ENCODE measurements at places on chromosomes 7 and 10.

GRCh38 chr10:28248092-28248491, 54.8 kb downstream of the MPP7 start:
- no peak for DNase-seq

DNA sequence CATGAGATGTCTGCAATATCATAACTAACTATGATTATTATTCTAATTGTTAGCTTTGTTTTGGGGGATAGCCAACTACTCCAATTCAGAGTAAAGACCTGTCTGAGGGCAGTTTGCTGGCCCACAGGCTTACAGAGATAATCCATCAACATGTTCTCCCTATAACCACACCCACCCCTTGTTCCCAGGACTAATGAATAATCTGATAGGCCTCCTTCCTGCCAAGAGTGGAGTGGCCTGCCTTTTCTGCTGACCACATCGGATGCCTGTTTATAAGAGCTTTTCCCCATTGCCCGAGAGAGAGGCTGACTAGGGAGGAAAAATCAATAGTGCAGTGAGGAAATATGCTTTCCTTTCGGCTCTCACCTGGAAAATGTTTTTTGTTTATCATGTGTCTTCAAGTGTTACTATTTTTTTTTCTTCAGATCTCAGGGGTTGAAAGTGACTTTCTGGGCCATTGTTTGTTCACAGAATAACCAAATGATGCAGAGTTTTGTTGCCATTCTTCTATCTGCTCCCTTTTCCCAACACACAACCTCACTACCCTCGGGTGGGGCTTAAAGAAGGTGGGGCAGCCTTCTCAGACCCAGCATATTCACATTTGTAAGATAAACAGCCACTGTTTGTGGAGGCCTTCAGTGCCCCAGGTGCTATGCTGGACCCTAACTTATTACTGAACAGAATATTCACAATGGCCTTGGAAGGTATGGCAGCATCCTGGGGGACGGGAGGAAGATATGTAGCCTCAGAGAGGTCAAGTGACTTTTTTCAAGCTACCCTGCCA, 38.4 kb downstream of the PLPP4 start:
- DNase-seq, result no peak

- no peak for DNase-seq
These were observed 190.2 kb upstream of the HABP2 start for GRCh38 chr10:113362645-113363091.

GRCh38 chr7:102111061-102112041, 175.3 kb upstream of the SH2B2 start:
- no peak for DNase-seq

DNA sequence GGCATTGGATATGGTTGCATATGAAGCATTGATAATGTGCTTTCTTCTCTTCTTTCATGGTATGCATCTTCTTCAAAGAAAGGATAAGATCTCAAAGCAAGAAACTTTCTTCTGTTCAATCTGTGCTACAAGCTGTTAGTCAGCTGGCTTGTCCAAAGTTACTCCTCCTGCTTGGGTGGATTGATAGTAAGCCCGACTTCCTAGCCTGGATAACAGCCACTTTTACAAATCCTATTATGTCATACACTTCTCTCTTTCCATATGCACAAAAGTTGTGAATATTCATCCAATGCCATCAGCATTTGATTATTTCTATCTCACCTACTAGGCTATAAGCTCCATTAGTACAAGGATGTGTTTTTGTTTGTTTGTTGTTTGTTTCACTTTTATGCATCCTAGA, 891.0 kb upstream of the SORCS1 start:
- DNase-seq, result no peak

DNA sequence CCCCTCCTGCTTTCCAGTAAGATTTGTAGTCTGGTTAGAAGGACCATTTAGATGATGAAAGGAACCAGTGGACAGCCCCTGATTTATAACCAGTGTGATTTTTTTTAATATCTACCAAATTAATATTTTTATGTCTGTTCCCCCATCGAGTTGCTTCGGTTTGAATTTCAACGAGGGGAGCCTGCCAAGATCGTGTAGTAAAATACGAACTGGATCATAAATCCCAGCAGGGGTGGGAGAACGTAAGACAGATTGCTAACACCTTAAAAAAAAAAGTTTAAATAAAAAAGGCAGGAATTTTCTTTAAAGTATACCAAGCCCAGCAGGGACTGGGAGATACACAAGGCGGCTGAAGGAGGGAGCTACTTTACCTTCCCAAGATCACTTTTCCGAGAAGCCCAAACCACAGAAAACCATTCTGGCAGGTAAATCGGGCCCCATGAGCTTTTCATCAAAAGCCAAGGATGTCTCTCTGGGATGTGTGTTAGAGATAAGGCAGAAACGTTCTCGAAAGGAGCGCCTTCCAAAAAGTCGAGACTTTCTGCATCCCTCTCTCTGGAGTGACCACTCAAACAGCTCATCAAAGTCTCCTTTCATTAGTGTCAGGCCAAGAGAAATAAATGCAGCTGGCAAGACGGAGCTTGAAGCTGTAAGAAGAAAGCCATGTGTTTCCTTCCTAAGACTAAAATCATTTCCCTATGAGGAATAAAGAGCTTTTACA, 270.5 kb upstream of the NFE2L3 start:
- DNase-seq, result no peak

DNA sequence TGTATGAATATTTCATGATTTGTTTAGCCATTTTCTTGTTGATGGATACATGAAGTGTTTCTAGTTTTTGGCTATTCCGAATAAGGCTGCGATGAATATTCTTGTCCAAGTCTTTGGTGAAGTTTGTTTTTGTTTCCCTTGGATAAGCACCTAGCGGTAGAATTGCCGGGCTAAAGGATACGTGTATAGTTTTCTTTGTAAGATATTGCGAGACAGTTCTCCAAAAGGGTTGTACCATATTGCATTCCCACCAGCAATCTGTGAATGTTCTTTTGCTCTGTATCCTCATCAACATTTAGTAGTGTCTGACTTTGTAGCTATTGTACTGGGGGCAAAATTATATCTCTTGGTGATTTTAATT, 142.6 kb downstream of the DOCK1 start:
- no peak for DNase-seq

GRCh38 chr10:130403153-130404075, 267.2 kb downstream of the GLRX3 start:
- no peak for DNase-seq

GRCh38 chr10:80532571-80532970, 5.1 kb upstream of the SH2D4B start:
- DNase-seq, result no peak

DNA sequence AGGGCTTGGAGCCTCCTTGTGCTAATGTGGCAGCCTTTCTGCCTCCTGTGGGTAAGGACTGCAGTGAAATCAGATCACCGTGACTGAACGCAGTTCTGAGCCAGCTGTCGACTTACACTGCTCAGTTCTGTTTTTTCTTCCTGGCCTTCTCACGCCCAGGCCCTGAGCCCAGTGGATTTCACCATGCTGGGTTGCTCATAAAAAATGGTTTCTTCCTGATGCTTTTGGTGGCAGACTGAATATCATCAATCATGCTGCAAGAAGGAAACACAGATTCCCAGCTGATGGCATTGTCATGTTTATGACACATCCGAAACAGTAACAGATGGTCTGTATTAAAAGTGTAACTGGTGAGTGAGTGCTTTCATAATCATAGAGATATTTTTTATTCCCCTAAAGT, 389.6 kb downstream of the GALNT17 start:
- no peak for DNase-seq

DNA sequence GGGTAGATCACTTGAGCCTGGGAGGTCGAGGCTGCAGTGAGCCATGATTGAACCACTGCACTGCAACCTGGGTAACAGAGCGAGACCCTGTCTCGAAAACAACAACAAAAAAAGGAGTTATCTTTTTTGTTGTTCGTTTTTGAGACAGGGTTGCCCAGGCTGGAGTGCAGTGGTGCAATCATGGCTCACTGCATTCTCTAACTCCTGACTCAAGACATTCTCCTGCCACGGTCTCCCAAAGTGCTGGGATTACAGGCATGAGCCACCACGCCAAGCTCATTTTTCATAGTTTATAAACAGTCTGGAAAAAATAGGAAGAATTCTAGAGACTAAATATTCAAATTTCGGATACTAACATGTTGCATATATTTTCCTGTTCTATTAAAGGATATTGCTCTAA, 29.4 kb downstream of the SFXN4 start:
- DNase-seq, result no peak

DNA sequence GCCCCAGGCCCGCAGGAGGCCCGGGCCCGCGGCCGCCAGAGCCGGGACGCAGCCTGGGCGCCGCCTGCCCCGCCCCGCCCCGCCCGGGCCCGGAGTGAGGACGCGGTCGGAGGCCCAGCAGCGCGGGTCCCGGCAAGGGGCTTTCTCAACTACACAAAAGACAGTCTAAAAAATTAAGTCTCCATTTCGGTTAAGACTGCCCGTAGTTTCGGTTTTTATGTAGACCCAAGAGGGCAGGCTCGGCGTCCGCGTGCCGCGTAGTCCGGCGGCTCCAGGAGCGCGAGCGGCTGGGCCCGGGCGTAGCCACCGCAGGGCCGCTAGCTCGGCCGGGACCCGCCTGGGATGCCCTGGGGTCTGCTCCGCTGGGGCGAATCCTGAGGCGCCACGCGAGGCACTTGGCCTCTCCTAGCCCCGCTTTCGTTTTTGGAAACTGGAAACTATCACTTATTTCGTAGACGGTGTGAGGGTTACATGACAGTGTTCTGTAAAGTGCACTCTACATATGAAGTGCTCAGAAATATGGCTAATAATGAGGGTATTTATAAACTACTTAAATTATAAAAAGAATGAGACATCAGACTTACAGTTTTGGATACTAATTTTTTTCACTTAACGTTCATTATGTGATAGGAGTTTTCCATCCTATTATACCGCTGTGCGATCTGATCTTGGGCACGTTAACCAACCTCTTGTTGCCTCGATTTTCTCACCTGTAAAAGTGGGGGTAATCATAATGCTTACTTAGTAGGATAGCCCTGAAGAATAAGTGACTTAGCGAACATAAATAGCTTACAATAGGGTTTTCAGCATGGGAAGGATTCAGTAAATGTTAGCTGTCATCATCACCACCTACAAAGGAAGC, 573 bp downstream of the BLVRA start:
- DNase-seq, result peak; percentile 6

DNA sequence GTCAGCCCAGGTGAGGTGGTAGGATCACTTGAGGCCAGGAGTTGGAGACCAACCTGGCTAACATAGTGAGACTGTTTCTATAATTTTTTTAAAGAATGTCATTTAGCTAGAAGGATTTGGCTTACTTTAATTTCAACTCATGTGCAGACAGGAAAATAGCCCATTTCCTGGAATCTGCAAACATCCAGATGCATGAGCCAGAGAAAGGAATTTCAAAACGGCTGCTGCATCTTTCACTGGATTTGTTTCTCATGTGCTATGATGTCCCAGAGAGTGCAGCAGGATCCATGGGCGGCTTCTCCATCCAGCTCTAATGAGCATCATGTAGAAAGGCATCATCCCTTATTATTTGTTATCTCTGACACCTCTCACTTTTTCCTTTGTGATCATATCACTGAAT, 149.3 kb downstream of the GALNT17 start:
- no peak for DNase-seq

- DNase-seq, result no peak
These were observed 173.9 kb downstream of the WNT2 start for GRCh38 chr7:117148971-117149370.

- no peak for DNase-seq
These were observed 152.1 kb downstream of the GFRA1 start for GRCh38 chr10:116120688-116121455.

DNA sequence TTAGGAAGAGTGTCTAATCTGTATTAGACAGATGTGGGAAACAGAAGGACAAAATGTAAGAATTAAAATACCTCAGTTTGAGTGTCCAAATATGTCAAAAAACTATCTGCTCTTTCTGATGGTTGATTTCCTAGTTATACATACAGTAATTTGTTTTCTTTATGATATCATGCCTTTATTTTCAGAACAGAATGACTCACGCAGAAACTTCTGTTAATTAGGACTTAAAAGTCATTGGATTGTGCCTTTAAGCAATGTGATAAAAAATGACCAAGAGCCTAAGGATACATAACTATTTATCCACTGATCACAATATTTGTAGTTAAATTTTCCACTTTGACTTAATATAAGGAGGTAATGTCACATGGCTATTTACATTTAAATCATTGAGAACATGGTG, 206.7 kb upstream of the PTPRZ1 start:
- DNase-seq, result no peak

DNA sequence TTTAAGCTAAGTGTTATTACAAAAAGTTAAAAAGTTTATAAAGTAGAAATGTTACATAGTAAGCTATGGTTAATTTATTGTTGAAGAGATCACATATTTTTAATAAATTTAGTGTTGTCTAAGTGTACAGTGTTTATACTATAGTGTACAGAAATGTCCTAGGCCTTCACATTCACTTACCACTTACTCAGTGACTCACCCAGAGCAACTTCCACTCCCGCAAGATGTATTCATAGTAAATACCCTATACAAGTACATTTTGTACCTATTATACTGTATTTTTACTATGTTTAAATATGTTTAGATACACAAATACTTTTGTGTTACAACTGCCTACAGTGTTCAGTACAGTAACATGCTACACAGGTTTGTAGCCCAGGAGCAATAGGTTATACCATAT, 69.2 kb downstream of the DNAJC1 start:
- no peak for DNase-seq

DNA sequence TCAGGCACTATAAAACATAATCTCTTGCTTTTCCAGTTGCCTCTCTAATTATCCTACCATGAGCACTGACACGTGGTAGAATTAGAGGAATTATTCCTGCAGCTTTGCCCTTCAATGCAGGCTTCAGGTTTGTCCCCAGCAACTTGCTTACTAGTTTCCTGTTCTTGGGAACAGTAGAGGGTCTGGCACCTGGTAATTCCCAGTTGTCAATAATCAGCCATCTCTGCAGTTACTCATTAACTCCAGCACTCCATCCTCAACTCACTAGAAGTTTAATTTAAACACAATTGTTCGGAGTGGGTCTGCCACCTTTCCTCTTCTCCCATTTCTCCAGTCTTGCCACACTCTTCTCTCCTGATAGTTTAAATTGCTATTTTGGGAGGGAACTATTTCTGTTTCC, 324.3 kb upstream of the KIAA1217 start:
- no peak for DNase-seq
